CD8-positive, alpha-beta memory T cell (primary cell): ENCODE measurements at places on chromosomes 16 and 17. TPM values are rescaled to one million over a fixed set of nuclear protein-coding genes. Genes with fewer than 3 reads are reported as not detected.

Gene HYDIN
- not detected for total RNA-seq

Gene KRT14
- not detected for total RNA-seq

Gene CDH1
- 0.37 TPM for total RNA-seq

Gene TNFRSF13B
- not detected for total RNA-seq

DNA sequence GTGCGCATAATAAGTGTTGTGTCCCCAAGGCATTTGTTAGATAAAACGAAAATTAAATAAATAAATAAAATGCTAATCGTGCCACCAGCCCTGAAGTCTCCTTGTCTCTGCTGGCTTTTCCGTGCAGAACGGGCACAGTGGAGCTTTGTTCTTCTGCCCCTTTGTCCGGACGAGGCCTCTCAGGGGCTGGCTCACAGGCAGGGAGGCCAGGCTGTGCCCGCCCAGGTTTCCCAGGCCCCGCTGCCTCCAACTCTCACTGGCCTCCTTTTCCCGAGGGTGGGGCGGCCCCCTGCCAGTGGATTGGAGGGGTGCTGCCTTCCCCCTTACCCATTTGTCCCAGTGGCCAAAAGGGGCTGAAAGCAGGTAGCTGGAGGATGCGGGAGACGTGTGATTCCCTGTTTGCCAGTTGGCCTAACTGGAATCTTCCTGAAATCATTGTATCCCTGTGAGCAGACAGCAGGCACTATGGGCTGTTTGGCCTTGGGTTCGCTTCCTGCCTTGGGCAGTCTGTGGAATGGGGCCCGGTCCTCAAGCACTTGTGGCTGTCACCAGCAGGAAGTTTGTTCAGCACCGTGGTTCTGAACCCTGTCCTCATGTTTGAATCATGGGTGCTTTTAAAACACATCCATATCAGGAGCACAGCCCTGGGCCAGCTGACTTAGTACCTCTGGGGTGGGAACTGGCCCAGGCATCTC is 64.4 kb downstream of the KSR1 start:
- no peak for DNase-seq

DNA sequence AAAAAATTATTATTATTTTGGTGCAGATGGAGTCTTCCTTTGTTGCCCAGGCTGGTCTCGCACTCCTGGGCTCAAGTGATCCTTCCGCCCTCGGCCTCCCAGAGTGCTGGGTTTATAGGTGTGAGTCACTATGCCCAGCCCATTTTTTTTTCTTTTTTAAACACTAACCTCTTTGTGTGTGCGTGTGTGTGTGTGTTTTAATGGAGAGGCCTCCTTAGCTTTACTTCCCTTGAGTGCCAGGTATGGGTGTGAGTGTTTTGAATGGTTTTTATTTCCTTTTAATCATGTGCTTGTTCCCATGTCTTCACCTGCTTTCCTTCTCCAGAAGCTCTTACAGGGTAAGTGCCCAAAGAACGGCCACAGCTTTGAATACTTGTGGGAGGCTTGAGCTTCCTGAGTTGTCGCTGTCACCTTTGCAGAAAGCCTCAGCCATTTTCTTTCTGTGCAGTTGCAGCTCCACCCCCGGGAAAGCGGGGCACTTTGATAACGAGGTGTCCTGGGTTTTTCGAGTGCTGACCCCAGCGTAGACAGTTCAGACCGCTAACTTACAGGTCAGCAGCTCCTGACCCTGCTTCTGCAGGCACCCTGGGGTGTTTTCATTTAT is 22.6 kb downstream of the AKAP1 start:
- DNase-seq, result no peak

DNA sequence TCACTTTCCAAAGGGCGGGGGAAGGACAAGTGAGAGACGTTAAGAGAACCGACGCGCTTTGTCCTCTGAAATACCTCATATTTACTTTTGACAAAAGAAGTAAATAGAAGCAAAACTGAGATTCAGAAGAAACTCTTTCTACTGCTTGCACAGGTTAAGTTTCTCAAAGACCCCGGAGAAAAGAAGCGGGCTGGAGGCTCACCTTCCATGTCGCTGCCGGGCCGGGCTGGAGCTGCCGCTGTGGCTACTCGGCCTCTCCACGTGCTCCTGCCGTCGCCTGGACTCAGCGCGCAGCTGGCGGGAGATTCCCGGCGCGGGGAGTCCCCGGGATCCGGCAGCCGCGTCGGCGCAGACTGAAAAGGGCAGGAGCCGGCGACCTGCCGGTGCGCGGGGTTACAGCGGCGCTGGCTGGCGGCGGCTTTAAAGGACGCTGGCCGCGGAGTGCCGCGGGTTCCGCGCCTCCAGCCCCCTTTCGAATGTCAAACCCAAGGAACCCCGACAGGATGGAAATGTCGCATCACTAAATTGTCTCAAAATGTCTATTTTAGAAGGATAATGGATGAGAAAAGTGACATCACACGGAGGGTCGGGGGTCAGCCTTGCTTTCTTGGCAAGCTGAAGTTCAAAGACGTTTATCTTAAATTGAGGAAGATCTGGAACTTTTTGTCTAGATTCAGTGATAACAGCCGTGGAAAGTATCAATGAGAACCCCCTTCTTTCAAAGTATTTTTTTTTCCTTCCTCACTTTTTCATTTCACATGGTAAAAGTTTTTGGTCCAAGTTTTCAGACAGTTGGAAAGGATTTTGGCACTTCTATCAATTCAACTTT is at the start of gene IKZF3:
Gene IKZF3 (minus strand): TSS at position 395 of the 829 bp plus-strand sequence. CDS start 186 bp downstream, at position 209.
- DNase-seq, result peak; percentile 89

DNA sequence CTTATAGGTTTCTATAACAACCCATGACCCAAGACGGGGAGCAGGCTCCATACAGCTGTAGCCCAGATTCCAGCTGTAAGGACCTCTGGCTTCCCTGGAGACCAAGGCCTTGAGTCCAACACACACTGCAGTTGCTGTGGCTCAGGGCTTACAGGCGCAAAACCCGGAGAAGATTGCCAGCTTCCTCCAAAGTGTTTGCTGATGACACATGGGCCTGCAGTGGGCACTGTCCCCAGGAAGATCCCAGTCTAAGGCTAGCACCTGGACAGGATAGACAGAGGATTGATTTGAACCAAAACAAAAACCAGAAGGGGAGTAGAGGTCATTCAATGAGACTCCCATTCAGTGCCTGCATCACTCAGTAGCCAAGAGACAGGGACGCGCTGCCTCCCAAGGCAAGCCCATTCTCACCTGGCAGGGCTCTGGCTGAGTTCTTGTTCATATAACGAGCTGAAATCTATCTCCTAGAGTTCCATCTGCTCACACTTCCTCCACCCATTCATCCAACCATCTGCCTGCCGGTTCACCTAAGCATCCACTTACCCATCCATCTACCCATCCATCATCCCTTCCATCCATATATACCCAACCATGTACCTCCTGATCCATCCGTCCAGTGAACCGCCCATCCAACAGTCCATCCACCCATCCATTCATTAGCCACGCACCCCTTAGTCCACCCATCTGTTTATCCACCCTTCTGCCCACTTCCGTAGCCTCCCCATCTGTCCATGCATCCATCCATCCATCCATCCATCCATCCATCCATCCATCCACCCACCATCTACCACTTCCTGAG is 10.2 kb downstream of the RAB11FIP4 start:
- DNase-seq, result no peak

DNA sequence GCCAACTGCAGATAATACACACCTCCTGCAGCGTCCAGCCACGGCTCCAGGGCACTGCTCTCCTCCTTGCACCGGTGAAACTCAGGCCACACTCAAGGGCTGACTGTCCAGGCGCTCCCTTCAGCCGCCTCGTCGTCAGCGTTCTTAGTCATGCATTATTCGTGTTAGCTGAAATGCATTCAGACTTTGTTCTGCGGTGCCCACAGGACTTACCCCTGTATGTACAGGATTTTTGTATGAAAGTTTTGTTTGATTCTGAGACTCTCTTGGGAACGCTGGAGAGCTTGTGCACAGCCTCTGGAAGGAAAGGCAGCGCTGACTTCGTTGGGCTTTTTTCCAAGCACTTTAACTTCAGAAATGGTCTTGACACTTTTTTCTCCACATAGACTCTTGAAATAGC is 22.1 kb downstream of the CIBAR2 start:
- DNase-seq, result no peak

DNA sequence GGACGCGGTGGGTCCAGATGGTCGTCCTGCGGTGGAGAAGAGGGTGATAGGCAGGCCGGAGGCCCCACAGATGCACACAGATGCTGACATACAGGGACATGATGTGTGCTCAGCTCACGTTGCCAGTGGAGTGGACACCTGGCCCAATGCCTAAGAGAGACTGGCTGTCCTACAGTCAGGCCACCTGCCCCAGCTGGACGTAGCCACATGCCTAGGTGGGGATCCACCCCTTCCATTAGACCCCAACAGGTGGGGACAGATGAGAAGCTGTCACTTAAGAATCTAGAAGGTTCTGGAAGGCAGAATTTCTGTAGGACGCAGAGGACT is 117.6 kb upstream of the ZNF750 start:
- DNase-seq, result no peak

GRCh38 chr16:71896764-71897368 is 1.5 kb downstream of the IST1 start:
- no peak for DNase-seq

- DNase-seq, result no peak
These were observed 852 bp downstream of the ZNF469 start for GRCh38 chr16:88383401-88384221.

DNA sequence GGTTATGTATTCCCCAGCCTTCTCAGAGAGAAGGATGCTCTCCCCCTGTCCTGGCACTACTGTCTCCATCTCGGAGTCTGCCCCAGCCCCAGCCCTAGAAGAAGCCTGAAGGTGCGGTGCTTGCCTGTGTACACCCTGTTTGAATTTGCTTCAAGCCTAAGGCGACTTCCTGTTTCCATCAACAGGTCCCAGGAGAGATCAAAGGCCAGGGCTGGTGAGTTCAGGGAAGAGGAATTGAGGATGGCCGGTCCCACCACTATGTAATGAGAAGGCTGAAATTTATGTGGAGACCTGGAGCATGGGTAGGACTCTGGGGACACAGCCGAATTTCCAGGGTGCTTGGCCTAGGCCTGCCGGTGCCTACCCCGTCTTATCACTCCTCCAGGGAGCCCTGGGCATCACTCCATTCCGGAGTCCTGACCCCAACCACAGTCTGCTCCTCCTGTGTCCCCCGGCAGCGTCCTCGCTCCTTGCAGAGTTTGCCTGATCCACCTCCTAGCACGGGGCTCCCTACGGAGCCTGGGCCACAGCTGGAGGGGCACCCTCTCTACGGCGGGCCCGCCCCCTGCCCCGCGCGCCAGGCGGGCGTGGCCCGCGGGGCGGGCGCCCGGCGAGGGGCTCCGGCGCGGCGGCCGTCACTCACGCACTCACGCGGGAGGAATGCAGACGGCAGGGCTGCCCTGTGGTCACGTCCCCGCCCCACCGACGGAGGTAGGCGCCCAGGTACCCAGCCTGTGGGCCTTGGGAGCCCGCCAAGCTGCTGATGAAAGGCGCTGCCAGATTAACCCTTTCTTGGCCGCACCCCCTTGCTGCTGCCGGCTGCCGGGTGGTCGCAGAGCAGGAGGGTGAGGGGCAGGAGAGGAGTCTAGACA is 53.8 kb upstream of the TAC4 start:
- DNase-seq, result no peak

- no peak for DNase-seq
These were observed 1.7 kb upstream of the RBBP6 start for GRCh38 chr16:24537474-24538337.

GRCh38 chr17:61223725-61224124 is 175.9 kb upstream of the TBX2 start:
- DNase-seq, result no peak

GRCh38 chr17:29930409-29931010 is 482 bp upstream of the SSH2 start:
- no peak for DNase-seq

DNA sequence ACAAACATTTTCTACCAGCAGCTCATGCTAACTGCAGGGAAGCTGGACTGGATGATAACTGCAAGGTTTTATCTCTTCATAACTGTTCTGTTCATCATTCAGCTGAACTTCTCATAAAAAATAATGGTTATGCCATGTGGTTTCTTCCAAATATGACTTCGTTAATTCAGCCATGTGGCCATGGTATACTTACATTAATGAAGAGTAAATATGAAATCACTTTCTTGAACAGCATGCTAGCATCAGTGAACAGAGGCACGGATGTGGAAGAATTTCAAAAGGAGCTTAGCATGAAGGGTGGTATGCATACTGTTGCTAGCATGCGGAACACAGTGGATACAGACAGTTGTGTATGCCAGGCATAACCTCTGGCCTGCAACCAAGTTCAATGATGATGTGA is 1417.0 kb upstream of the CDH8 start:
- no peak for DNase-seq

DNA sequence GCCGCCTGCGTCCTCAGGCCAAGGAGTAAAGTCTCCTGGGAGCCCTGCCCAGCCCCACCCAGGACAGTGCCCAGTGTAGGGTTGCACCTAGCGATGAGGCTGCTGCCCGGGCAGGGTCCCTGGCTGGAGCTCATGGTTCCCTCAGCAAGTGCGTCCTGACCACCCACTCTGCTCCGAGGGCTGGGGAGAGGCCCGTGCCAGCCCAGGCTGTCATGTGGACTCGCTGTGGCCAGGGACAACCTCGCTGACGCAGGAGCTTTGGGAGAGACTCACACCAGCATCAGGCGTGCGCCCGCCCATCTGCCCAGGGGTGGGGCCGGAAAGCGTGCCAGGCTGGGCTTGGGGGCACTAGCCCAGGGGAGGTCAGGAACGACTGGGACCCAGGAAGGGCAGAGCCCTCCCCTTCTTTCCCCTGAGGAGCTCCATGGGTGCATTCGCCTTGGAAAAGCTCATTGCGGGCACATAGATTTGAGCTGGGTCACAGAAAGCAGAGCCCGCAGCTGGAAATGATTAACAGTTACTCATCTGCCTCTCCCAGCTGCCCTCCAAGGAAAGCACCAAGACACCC is 19.7 kb downstream of the DPEP1 start:
- no peak for DNase-seq

GRCh38 chr17:42917236-42917603 is 16.6 kb downstream of the G6PC1 start:
- no peak for DNase-seq

- DNase-seq, result no peak
These were observed 30.7 kb upstream of the METTL9 start for GRCh38 chr16:21568502-21569189.

GRCh38 chr16:74850027-74850426 is 75.4 kb upstream of the FA2H start:
- no peak for DNase-seq

DNA sequence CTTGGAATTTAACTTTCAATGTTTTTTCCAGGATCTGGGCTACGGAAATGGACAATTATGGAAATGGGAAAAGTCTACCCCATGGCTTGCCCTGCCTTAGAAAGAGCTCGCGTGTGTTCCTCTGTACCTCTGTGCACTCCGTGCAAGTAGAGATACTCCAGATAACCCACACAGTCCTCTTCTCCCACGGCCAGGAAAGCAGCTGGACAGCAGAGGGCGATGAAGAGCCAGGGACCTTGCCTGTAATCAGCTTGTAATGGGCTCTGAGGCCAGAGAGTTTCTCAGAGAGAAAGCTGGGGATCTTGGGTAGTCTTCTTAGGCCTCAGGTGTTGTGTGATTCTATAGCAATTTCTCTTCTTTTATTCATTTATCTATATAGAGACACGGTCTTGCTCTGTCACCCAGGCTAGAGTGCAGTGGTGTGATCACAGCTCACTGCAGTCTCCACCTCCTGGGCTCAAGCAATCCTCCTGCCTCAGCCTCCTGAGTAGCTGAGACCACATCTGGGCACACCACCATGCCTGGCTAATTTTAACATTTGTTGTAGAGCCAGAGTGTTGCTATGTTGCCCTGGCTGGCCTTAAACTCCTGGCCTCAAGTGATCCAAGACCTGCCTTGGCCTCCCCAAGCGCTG is 2.4 kb upstream of the SOCS7 start:
- peak; percentile 71 for DNase-seq

GRCh38 chr17:83200231-83200699 is 120.9 kb downstream of the METRNL start:
- peak; percentile 58 for DNase-seq
